ENCODE measurements at places on chromosomes 2 and 18. TPM values are rescaled to one million over a fixed set of nuclear protein-coding genes. Genes with fewer than 3 reads are reported as not detected.

DNA sequence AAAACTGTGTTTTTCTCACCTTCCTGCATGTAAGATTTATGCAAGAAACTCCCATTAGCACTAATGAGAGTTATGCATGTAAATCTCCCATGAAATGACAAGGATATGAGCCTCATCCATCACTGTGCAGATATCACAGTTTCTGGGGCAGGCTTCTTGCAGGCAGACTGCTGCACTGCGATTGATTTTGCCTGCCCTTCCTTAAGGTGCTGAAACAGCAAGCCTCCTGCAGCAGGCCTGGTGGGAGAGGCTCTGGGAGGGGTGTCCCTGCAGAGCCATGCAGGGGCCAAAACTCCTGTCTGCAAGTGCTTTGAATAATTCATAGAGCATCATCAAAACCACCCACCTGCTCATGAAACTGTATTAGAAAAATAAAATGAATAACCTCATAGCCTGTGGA, 285.9 kb downstream of the MYT1L start:
- no peak for DNase-seq

The DSC2 gene
- total RNA-seq: 26.0 TPM

The DAPL1 gene
- not detected for total RNA-seq

DNA sequence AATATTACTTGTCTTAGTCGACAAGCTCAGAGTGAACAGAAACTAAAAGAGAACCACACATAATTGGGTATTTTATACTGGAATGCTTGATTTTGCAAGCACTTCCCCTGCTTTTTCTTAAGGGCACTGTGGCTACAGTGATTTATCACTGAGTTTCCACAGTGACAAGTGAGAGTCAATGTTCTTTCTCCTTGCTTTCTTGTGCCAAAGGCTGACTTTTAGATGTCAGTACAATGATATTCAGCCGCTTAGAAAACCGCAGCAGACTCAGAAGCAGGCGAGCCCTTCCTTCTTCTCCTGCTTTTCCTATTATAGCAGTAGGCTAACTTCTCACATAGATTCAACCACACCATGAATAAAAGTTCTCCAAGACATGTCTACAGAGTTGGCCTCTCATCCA, 1603.6 kb upstream of the NXPH2 start:
- DNase-seq: no peak

DNA sequence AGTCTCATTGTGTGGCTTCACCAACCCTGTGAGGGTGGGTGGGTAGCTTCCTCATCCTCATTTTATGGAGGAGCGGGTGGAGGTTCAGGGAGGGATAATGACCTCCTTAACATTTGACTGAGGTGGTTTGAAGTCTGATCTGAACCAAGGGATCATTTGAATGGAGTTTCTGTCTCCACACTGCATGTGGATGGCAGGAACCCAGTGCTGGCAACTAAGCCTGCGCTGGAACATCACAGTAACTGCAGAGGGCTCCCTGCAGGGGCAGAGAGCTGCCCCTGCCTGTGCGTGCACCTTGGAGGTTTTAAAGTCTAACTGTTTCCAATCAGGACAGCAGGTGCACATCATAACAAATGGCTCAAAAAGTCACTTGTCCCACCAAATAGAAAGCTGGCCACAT, 3.3 kb downstream of the AGAP1 start:
- no peak for DNase-seq

The HOXD1 gene
- not detected for total RNA-seq

GRCh38 chr2:145016711-145017110, 496.8 kb upstream of the ZEB2 start:
- DNase-seq: no peak

The ARHGEF4 gene
- 4.1 TPM for total RNA-seq

Measured in Right ventricle myocardium inferior (tissue), 1 donor.